ENCODE measurements at places on chromosomes 1 and 21.
A peak's percentile ranks its signal among the peaks of the same experiment; 100 is the strongest.

- DNase-seq = no peak
Observed at GRCh38 chr1:226938903-226939437, 1.1 kb upstream of the COQ8A start.

GRCh38 chr1:160112357-160112756 is 3.2 kb upstream of the ATP1A2 start:
- DNase-seq = no peak

GRCh38 chr1:102550729-102551384 is 554.1 kb upstream of the OLFM3 start:
- peak; percentile 0 for DNase-seq

- DNase-seq = no peak
Observed at GRCh38 chr1:209531549-209531948, 52.0 kb upstream of the CAMK1G start.

DNA sequence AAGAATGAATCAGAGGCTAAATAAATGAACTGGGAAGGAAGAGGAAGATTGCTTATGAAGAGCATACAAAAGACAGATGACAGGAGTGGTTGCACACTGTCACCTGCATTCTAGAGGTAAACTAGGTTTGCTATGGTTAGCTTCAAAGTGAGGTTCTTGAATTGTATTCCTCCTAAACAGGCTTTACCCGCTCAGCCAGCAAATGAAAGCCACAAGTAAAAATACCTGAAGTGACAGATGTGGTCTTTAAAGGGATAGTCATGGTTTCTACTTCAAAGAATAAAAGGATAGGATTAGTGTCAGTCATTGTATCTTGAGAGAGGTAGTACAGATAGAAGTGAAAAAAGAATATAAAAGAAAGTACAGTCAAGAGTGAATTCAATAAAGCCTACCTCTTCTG is 32.4 kb upstream of the PRDX6 start:
- no peak for DNase-seq

DNA sequence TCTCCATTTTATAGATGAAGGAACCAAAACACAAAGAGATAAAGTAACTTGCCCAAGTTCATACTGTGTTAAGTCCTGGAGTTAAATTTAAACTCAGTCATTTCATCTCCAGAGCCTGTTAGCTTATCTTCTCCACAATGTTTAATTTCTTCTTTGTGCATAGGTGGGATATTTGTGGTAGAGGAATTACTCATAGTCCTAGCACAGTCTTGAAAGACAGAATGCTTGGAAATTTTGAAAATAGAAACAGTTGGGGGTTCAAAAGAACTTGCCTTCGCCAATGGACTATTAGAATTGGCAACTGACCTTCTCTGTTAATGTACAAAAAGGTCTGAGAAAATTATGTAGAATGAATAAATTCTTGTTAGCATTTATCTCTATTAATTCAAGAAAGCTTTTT is 832.0 kb upstream of the PRMT6 start:
- no peak for DNase-seq

GRCh38 chr1:156677616-156678596 is 699 bp upstream of the NES start:
- DNase-seq = peak; percentile 22

DNA sequence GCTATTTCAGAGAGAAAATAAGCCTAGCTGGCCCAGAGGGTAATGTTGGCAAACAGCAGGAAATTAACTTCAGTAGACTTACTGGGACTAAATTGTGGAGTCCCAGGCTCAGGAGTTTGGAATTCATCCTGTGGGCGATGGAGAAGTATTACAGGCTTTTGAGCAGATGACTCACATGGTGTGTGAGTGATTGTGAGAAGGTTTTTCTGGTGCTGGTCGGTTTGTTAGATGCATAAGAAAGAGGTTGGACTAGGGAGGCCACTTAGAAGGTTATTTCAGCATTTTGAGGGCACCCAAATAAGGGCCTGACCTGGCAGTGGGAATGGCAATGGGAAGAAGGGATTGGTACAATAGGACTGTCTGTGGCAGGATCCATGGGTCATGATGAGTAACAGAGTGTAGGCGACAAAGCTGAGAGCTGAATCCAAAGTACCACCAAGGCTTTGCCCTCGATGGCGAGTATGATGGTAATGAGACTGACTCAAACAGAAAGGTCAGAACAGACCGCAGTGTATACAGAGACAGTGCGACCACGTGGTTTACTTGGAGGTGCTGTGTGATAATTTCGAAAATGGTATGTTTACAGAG is 69.2 kb upstream of the KIF26B start:
- DNase-seq = no peak

DNA sequence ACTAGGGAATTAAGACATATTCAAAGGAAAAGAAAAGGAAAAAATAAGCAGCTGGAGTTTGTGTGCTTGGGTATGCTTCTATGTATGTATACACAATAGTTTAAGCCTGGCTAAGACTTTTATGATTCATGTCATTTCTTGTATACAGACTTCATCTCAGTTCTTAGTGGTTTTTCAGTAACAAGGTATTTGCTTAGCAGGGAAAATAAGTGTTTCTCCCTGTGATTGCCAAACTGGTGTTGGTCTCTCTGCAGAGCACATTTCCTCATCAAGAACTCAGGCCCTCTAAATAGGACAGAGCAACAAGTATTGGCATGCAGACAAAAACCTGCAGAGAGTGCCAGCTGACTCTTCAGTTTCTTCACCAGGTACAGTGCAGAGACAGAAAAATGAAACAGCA is 484.4 kb upstream of the ZRANB2 start:
- no peak for DNase-seq

GRCh38 chr1:31688233-31688918 is 15.4 kb downstream of the COL16A1 start:
- DNase-seq = no peak

DNA sequence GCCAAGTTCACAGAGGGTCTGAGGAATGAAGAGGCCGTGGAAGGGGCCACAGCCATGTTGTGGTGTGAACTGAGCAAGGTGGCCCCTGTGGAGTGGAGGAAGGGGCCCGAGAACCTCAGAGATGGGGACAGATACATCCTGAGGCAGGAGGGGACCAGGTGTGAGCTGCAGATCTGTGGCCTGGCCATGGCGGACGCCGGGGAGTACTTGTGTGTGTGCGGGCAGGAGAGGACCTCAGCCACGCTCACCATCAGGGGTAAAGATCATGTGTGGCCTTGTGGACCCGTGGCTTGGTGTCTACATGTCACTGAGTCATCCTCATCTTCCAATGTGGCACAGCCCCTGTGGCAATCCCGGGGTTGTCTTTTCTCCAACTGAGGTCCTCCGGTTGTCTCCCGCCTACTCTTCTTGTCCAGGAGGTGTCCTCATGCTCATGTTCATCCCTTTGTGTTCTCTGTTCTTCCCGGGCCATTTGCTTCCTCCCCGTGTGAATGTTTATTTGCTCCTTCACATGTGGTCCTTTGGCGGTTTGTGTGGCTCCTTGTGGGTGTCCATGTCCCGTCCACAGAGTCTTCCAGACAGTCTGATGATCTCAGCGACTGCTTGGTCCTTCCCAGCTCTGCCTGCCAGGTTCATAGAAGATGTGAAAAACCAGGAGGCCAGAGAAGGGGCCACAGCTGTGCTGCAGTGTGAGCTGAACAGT is 84.2 kb downstream of the OBSCN start:
- no peak for DNase-seq

GRCh38 chr1:154404511-154404931 is 622 bp upstream of the IL6R start:
- no peak for DNase-seq

GRCh38 chr1:153630384-153630783 is 2.1 kb downstream of the S100A1 start:
- no peak for DNase-seq

DNA sequence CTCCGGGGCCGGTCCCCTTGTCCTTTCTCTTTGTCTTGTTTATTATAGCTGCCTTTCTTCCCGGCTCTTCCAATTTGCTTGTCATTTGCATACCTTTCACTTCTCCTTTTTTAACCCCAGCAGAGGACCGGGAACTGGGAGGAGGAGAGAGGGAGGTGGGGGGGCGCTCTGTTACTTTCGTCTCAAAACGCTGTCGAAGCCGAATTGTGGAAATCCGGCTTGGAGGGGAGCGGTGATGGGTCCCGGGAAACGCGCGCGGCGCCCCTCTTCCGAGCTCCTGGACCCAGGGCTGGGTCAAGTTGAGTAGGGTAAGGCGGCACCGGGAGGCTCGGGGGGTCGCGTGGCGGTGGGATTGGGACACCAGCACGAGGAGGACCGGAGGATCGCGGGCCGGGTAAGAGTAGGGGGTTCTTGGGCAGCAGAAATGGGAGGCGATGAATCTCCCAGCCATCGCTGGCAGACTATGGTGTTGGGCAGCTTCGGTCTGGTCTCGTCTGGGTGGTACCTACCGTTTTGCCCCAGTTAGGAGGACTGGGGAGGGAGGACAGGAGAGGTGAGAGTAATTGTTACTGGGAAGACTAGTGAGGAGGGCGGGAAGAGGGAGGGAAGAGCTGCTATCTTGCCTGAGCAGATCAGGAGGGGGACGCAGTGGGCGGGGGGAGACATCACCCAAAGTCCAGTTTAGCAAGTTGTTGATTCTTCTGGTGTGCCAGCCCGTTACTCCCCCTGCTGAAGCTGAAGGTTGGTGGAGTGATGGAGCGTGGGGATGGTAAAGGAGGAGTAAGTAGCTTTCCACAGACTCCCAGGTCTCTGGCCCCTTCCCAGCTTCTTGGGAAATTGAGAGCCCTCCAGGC is 1.5 kb downstream of the PROX1 start:
- DNase-seq = no peak

GRCh38 chr1:64229307-64229706 is 25.9 kb downstream of the UBE2U start:
- DNase-seq = no peak

GRCh38 chr1:208641579-208642280 is 397.5 kb upstream of the PLXNA2 start:
- no peak for DNase-seq

DNA sequence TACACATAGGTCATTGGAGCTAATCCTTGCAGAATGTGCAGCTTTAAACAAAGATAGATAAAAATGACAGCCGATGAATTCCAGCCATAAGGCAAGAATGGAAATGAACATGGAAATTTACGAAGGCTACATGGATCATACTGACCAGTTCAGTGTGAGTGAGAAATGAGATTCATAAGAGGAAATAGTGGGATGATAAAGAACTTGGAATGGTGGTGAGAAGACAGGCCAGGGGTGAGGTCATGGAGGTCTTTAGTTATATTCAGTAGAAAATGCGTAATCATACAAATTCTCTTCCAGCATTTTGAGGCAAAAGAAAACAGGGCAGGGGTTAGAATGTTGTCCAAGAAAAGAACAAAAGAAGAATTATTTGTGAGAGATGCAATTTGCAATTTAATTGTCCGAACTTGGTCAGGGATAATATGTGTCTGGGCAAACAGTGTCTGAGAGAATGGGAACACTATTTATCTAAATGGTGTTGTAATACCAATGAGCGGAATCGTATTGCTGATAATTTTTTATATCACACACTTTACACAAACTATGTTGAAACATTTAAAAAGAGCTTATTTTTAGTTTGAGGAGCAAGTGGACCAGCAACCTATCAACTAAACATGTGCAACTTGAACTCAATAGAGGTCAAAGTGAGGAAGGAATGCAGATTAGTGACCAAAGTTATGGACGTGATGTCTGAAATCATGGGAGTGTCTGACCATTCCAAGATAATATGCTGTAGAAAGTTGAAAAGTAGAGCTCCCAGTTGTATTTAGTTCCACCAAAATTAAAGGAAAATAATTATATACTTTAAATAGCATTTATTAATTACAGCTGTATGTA is 739.0 kb upstream of the NCAM2 start:
- DNase-seq = no peak

- DNase-seq = no peak
Observed at GRCh38 chr1:199909137-199909536, 118.4 kb upstream of the NR5A2 start.

DNA sequence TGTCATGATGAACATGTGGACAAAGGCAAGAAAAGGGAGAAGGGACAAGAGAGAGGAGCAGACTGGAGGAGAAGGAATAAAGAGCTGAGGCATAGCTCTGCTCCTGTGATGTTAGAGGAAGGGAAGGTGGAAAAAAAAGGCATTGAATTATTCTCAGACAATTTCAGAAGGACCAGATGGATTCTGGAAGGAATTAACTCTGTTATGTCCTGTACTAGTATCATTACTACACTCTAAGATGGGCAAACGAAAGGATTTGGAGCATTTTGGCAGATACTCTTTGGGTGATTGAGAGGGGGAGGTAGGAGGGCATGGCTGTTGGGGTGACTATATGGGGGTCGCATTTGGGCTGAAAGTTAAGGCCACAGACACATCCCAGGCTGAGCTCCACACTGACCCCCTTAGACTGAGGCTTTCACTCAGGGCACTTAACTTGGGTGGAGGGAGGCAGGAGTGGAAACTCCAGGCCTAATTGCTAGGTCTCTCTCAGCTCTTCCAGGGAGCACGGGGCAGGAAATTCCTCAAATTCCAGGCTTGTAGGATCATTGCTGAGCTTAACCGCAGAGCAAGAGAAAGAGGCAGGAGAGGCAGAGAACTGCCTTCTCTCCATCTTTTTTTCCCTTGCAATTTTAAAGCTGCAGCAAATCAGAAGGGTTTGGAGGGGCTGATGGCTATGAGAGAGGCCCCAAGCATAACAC is 25.9 kb downstream of the KIRREL1 start:
- no peak for DNase-seq

DNA sequence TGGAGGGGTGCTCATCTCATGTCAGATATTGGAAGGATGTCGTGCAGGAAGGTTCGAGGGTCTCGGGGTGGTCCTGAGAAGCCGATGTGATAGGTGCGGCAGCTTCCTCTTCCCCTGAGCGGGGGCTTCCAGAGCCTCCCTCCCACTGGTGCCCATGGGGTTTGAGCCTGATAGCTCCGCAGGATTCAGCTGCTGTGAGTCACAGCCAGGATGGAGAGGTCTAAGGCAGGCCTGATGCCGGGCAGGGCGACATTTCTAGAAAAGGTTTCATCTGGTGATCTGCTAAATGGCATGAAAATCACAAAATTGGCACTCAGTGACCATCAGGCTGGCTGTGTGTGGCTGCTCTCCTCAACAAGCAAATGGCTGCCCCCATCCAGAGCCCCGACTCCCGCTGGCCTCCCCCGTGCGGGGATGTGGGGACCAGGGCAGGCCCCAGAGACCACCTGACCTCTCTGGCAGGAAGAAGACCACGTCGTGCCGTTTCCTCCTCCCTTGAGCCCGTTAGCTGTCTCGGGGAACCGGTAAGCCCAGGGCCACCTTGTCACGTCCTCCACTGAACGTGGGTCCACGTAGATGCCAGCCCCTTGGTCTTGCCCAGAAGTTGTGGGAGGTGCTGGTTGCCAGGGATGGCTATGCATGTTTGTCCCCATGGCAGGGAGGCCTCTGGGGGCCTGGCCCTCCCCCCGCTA is 66.1 kb downstream of the SKI start:
- no peak for DNase-seq

DNA sequence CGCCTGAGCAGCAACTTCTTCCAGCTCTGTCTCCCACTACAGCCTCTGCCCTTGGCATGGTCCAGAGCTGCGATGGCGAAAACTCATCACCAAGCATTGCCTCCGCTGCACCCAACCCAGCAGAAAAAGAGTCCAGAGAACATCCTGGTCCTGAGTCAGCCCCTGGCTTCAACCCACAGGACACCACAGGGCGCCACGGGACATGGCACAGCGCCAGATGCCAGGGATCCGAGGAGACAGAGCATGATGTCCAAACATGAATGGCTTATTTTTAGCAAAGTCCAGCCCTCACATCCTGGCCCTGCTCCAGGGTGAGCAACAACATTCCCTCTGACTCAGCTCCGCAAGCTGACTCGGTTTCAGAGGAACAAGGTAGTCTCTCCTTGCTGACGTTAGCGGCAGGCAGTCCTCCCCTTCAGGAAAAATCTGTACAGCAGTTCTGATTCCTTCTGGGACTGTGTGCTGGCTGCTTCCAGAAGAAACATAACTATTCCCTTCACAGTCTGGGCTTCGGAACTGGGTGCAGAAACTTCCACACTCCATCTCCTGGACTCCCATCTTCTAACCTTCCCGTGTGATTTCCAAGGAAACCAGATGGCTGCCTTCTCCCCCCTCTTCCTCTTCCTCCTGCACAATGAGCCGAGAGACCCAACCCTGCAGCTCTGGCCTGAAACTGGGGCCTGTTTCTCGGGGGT is 131.3 kb downstream of the TOMM20 start:
- DNase-seq = no peak
